ENCODE measurements at places on chromosomes 16 and 17.

DNA sequence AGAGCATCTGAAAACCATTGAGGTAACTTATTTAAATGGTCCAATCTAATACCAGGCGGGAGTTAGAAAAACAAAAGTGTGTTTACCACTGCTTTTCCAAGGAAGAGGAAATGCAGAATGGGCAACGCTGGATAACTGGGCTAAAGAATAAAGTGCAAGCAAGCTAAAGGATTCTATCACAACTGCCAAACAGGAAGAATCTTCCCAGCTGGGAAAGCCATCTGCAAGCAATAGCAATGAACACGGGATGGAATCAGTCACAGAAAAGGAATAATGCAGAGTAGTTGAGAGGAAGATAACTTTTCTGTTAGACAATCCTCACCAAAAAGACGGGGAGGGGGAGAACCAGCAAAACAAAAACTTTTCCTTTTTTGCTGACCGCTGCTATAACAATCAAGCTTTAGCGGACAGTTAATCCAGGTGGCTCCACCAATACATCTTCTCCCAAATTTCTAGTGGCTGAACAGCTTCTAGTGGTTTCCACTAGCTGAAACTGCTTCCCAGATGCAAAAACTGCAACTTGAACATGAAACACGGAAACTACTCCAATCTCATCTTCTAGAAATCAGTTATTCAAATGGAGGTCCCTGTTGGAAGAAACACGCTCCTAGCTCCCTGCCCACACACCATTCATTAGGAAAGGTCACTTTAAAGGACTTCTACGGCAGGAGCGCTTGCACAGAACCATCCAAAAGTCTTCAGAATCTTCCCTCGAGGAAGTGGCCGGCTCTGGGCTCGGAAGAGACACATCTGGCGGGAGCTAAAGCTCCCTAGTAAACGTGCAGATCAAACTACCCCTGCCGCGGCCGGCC, 929 bp downstream of the TMEM11 start:
- DNase-seq: no peak

- DNase-seq: no peak
Observed at GRCh38 chr16:67658849-67659674, 998 bp downstream of the ACD start.

DNA sequence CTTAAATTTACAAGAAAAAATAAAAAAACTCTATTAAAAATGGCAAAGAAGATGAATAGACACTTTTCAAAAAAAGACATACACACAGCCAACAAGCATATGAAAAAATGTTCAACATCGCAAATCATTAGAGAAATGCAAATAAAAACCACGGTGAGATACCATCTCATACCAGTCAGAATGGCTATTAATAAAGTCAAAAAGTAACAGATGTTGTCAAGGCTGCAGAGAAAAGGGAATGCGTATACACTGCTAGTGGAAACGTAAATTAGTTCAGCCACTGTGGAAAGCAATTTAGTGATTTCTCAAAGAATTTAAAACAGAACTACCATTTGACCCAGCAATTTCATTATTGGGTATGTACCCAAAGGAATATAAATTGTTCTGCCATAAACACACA, 31.4 kb downstream of the CAPNS2 start:
- DNase-seq: no peak

DNA sequence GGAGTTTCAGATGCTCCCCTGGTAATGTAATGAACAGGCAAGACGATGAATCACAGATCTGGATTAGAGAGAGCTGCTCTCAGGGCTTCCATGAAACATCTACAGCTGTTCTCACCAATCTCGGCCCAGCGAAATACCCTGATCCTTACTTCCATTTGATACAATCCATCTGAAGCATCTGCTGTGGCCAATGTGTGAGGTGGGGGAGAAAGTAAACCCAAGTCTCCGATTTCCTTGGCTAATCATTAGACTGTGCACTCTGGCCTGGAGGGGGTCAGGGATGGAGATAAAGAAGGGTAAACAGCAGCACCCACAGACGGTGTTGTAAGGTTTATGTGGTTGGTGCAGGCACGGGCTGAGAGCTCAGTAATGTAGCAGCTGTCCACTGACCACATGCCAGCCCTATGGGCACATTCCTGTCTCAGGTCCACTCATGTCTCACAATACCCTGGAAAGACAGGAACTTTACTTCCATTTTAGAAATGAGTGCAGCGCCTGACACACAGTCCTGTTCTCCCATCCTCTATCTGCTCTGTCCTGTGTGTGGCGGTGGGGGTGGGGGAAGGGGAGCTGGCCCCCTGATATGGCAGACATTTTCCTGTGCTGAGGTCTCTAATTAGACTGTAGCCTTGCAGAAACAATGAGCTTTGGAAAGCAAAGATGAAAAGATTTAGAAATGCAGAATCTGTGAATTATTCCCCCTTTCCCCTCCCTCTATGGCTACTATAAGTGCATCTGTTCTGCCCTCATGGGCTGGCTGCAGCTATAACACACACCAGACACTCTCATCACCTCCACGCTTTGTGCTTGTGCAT, 48.3 kb upstream of the ERN1 start:
- no peak for DNase-seq

DNA sequence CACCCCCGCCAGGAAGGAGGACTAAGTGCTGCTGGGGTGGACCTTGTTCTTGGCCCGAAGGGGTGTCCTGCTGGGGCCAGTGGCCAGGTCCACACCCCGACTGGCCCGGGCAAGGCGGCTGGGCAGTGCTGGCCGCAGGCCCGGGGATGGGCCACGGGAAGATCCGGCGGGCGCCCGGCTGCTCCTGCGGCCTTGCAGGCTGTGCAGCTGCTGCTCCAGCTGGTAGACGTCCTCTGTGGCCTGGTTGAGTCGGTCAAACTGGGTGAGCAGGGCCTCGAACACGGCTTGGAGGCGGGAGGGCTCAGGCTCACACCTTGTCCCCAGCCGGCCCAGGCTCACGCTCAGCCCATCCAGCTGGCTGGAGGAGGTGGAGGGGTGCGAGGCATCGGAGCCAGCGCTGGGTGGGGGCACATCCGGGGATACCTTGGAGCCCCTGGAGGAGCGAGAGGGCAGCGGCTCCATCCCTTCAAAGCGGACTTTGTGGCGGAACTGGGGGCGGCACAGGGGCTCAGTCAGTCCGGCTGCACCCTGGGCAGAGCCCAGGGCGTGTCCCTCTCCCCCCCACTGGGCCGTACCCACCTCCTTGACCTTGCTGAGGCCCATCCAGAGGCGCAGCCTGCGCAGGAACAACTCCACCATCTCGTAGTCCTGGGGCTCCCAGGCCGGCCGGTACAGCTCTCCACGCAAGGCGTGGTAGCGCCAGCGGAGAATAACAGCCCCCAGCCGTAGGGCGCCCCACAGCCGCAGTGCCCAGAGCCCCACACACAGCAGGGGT, 42.1 kb downstream of the TSC2 start:
- DNase-seq: no peak

GRCh38 chr16:6684076-6684673, 648.5 kb upstream of the RBFOX1 start:
- DNase-seq: no peak

- no peak for DNase-seq
Observed at GRCh38 chr17:59374612-59375011, 43.2 kb downstream of the YPEL2 start.

DNA sequence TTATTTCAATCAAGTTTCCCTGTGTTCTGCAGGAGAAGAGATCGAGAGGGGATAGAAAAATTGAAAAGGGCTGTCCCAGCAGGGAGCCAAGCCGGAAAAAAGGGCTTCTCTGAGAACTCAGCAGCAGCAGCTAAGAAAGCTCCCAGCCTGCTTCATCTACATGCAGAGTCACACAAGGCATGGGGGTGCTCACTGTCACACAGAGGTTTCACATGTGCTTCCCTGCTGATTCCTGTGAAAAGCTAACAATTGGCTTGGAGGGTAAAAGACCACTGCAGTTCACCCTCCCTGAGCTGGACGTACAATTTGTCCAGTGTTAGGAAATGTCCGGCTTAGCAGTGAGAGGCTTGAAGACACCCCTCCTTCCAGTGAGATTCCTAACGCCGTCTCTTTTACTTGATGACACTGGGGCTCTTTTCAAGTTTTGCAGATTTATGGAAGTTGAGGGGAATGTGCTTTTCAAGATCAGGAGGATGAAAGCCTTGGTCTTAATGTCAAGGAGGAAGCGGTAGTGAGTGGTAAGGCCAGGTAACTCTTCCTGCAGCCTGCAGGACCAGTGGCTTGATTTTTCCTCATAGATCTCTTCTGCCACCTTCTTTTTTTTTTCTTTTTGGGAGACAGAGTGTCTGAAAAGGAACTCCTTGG, 85.6 kb downstream of the WNT3 start:
- DNase-seq: no peak

- peak; percentile 91 for DNase-seq
Observed at GRCh38 chr16:53080345-53081031, 25.7 kb downstream of the CHD9 start.

GRCh38 chr16:8537691-8538342, 52.5 kb downstream of the TMEM114 start:
- DNase-seq: no peak

DNA sequence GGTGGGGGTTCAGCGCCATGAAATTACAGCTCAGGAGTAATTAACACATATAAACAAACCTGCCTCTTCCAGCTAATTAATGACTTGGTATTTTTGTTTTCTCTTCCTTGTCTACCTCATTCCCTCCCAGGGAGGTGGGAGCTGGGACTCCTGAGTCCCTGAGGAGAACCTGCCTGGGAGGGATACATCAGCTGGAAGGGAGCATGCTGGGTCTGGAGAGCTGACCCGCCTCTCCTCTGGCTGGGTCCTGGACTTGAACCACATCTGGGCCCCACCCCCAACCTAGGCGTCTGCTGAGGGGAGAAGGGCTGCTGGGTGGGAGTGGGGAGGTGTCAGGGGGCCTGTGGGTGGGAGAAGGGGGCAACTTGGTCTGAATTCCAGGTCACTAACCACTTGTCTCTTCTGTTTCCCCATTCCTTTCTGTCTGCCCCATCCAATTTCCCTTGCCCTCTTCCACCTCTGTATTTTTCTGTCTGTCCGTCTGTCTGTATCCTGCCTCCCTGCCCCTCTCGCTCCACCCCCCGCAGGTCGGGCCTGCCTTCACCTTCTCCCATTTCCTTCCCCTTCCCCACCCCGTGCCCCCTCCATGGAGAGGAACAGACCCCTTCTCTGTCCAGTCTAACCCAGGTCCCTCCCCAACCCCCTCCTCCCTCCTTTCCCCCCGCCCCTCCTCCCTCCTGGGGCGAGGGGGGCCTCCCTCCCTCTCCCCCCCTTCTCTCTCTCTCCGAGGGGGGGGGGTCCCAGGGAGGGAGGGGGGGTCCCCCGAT, at the start of gene NLGN2:
NLGN2 (plus strand) TSS at position 361 of the 767 bp plus-strand sequence. CDS start 411 bp downstream, outside the sequence.
- DNase-seq: no peak

- DNase-seq: no peak
Observed at GRCh38 chr16:85125570-85126393, 13.5 kb upstream of the CIBAR2 start.

GRCh38 chr17:67578142-67578457, 139.6 kb upstream of the NOL11 start:
- DNase-seq: no peak

DNA sequence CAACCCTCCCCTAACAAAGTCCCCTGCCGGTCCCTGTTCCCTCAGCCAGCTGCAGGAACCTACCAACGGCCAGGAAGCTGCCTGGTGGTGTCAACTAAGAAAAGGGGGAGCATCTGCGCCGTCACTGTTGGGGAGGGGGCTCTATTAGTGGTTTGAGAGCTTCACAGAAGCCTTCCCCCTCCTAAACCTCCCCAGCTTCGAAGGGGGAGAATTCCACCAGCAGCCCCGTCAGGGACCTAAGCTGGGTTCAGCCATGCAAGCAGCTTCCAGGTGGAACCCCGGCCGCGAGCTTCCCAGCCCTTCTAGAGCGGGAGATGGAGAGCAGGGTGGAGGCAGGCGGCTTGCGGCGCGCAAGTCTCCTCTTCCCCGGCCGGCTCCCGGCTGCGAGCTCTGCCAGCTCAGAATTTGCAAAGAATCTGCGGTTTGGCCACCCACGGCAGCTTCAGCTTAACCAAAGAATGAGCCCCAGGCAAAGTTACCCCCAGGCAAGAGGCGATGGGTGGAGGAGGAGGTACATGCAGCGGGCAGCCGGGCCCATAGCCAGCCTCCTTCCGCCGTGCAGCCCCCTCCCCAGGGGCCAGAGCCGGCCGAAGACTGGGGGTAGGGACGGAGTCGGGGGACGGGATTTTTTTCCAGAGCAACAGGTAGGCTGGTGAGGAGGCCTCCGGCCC, 33.7 kb downstream of the DDX19A start:
- DNase-seq: peak; percentile 86

DNA sequence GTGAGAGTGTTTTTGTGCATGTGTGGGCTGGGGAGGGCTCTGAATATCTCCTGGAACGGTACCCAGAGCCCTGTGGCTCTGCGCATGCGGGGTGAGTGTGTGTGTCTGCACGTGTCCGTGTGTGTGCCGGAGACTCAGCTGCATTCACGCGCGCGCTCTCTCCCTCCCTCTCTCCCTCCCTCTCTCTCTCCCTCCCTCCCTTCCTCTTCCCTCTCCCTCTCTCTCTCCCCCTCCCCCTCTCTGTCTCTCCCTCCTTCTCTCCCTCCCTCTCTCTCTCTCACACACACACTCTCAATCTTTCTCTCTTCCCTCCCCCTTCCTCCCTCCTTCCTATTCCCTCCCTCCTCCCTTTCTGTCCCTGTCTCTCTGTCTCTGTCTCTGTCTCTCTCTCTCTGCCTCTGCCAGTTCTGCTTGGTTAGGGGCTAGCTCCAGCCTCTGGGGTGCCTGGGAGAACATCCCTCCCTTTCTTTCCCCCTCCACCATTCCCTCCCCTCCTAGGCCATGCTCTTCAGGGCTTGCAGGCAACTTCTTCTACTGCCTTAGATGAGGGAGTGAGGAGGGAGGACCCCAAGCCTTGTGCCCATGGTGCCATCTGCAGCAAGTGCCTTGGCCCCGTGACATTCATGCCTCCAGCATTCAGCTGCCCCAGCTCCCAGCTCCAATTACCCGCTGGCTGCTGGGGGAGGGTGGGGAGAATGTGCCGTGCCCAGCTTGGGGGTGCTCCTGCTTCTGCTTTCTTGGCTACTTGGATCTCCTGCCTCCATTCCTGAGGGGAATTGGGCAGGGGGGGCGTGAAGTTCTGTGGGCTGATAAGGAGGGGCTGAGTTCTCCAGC, 6.4 kb downstream of the THRA start:
- peak; percentile 88 for DNase-seq

DNA sequence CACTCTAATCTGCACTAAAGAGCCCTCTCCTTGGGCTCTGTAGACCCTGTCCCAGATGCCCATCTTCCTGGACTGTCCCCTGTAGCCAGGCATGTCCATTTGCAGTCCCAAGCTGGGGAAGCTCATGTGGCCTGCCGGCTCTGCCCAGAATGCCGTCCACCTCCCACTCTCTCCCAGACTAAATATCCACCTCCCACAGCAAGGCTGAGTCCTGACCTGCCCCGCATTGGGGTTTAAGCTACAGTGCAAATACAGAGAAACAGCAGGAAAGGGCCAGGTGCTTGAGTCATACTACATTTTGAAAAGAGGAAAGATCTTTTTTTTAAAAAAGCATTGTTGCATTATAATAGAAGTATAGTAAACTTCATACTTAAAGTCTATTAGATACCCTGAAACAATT, 3.0 kb downstream of the ST6GALNAC2 start:
- DNase-seq: no peak

Measured in AG20443 (cell line).